Effector memory CD4-positive, alpha-beta T cell (primary cell): ENCODE measurements at places on chromosomes 3 and 15.

- DNase-seq, result no peak
Measured at GRCh38 chr3:86814918-86815655, 175.9 kb downstream of the VGLL3 start.

GRCh38 chr15:40279437-40280141 lies 3.3 kb downstream of the ANKRD63 start:
- DNase-seq, result peak; percentile 58

- DNase-seq, result no peak
Measured at GRCh38 chr15:52137432-52138357, 25.1 kb upstream of the BCL2L10 start.

- DNase-seq, result no peak
Measured at GRCh38 chr15:97301166-97301565, 659.3 kb upstream of the ARRDC4 start.

- no peak for DNase-seq
Measured at GRCh38 chr3:69485489-69485888, 99.6 kb upstream of the FRMD4B start.

DNA sequence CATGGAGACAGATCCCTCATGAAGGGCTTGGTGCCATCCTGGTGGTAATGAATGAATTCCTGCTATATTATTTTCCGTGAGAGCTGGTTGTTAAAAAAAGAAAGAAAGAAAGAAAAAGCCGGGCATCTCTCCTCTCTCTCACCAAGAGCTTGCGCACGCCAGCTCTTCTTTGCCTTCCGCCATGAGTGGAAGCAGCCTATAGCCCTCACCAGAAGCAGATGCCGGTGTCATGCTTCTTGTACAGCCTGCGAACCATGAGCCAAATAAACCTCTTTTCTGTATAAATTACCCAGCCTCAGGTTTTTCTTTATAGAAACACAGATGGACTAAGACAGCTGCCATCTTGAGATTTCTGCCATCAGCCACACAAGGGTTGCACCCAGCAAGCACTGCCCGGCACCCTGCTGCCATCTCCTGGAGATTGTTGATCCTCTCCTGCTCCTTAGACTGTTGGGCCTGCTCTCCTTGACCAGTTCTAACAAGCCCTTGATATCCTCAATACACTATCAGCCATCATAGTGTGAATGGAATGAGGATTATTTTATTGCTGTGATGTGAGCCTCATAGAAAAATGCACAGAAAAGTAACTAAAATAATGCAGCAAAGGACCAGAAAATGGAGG lies 3.5 kb upstream of the AHSG start:
- DNase-seq, result no peak

DNA sequence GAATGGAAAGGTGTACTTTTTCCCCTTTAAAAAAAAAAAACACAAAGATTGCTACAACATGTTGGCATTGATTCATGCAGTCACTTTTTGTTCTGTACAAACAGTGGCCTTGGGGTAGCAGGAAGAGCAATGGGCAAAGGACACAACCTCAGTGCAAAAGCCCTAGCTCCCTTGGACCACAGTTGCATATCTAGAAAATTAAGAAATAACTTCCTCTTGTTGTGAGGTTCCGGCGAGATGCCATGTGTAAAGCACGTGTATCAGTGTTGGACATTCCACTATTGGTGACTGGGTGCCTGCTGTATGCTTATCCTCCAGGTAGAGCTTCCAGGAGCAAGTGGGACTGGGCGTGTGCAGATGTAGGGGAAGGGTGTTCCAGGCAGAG lies 164.5 kb downstream of the THSD4 start:
- no peak for DNase-seq

DNA sequence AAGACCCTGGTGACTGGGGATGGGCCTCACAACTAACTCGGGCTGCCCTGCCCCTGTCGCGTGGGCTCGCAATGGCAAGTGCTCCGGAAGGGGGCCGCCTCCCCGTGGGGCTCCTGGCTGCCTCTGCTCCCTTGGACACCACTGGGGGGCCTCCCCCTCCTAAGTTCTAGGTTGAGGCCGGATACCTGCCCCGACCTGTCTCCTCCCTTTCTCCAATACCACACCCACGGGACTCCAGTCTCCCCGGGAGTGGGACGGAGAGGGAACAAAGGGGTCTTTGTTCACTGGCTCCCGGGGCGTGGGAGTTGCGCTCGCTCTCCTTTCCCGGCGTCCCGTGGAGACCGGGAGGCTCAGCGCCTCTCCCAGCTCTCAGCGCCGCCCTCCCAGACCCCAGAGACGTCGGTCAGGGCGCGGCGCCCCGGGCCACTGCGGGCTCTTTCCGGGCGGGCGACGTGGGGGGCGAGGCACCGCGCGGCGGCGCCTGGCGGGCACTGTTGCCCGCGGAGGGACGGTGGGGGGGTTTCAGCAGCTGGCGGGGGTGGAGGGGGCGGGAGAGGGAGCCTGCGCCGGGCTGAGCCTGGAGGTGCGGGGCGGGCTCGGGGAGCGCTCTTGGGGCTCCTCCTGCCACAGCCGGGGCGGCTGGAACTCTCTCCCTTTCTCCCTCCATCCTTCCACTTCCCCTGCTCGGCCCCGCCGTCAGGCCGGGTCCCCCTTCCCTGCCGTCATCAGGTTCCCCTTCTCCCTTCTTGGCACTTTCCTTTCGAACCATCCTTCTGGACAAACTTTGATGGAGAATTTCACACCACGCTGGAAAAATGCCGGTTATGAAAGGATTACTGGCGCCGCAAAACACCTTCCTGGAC lies at the start of gene KCNH8:
TSS of gene KCNH8 (plus strand) at position 606 of the 863 bp plus-strand sequence. CDS start at position 816, 210 bp downstream.
- DNase-seq, result no peak

DNA sequence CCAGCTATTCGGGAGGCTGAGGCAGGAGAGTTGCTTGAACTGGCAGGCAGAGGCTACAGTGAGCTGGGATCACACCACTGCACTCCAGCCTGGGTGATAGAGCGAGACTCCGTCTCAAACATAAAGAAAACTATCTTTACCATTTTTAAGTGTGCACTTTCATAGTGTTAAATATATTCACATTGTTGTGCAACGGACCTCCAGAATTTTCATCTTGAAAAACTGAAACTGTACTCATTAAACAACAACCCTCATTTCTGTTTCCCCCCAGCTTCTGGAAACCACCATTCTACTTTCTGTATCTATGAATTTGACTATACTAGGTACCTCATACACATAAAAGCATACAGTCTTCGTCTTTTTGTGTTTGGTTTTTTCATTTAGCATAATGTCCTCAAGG lies 375.1 kb downstream of the SHQ1 start:
- no peak for DNase-seq

GRCh38 chr3:116230431-116231020 lies 214.8 kb downstream of the LSAMP start:
- no peak for DNase-seq

DNA sequence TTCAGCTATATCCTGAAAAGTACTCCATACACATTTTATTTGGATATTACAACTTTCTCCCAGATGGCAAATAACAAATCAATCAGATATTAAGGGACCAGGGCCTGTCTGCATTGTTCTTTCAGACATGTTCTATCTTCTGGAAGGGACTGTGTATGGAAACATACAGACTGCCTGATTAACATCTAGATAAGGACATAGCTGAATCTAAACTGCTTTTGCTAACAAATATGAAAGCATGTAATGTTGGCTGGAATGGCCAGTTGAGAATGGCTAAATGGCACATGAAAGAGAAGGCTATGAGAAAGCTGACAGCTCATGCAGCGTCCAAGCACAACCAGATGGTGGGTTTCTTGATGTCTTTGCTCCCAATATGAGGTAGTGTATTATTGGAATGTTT lies 149.4 kb downstream of the CFAP20DC start:
- DNase-seq, result no peak

DNA sequence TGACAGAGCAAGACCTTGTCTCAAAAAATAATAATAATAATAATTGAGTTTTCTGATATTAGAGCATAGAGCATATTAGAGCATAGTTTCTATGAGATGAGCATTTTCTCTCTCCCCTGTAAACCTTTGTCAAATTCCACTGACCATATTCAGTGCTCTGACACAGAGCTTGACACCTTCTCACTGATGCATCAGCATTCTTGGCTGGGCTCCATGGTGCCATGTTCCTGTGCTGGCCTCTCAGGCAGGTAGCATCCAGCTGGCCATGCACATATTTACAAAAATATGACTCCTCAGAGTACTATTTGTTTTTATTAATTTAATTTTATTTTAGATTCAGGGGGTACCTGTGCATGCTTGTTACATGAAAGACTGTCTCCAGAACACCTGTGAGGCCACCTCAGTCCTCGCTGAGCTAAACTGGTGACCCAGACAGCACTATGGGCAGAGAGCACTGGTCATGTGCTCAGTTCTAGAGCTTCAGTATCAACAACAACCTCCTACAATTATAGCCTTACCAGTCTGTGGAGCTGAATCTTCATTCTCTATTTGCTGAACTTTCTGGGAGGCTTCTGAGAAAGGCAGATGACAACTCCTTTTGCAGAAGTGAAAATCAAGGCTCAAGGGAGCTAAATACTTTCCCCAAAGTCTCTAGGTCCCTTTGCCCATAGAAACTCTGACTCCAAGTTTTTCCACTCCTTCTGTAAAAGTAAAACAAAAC lies 21.6 kb upstream of the SLC28A2 start:
- no peak for DNase-seq

- DNase-seq, result no peak
Measured at GRCh38 chr3:13173186-13173585, 100.0 kb upstream of the IQSEC1 start.

DNA sequence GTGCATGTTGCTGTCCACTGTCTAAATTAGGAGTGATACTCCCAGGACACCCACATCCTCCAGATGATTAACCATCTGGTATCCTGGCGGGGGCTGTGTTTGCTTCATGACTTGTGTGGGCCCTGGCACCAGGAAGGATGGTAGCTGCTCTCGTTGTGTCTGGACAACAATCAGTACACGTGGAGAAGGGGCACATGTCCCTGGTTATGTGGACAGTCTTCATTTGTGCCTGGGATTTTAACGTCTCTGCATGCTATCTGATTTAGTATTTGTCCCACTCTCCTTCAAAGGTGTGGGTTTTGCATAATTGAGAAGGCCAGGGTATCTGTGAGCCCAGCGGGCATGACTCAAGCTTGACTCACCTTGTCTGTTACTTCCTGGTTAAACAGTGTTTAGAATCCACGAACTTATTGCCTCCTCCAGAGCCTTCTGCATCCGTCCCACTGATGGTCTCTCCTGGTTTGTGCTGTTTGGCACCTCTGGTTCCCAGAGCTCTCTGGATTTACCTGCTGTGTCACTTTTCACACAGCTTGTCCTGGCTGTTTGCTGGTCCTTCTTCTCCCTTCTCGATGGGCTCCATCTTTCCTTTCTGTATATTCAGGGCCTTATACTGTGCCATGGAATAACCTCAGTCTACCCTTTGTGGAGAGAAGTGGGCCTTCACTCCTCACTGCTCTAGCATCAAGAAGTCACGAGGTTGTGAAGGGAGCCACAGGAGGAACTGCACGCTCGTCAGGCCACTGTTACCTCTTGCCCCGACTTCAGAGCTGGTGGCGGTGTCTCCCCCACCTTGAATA lies 32.5 kb downstream of the ARNT2 start:
- no peak for DNase-seq

- DNase-seq, result no peak
Measured at GRCh38 chr15:67746450-67746849, 78.9 kb upstream of the SKOR1 start.

DNA sequence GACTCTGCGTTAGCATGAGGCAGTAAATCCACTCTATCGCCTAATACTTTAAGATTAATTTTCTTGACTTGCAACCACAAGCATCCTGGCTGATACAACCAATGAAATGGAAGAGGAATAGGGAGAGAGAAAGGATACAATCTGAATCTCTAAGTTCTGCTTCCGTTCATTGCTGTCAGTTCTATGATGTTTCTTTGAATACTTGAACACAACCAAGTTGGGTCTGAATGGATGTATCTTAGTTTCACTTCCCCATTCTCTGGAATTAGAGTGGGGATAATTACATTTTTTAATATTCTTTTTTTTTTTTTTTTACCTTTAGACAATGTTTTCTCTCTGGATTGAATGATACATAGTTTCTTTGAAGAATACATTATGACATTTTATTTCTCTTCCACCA lies 22.9 kb downstream of the PDE8A start:
- no peak for DNase-seq

DNA sequence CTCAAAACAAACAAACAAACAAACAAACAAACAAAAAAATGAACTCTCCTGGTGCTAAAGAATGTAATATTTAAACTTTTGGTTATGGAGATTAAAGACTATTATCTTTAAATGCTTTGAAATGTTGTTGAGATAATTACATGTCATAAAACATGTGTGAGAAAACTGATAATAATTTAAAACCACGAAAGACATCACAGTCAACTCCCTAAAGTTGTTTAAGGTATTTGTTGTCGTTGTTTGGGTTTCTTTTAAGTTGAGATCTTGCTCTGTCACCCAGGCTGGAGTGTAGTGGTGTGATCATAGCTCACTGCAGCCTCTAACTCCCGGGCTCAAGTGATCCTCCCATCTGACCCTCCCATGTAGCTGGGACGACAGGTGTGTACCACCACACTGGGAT lies 12.0 kb downstream of the EFCAB12 start:
- DNase-seq, result no peak

GRCh38 chr3:87145553-87145952 lies 81.6 kb upstream of the CHMP2B start:
- DNase-seq, result no peak

GRCh38 chr15:54941417-54941816 lies 255.3 kb downstream of the RSL24D1 start:
- DNase-seq, result no peak

GRCh38 chr15:74383286-74383685 lies 15.8 kb upstream of the CYP11A1 start:
- DNase-seq, result no peak

DNA sequence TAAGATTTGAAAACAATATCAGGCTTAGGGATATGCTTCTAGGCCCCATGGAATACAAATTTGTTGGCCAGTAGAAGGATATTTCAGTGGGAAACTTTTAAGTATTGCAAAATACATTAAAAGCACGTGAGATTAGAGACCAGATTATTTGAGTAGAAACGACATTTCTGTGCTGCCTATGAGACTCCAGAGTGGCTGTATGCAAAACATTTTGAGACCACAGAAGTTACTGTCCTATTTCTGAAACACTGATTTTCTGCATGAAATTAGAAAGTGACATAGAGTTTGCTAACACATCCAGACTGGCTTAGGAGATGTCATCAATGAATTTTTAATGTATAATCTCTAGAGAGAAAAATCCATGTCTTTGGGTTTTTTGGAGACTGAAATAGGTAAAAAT lies 99.8 kb downstream of the KCNH8 start:
- no peak for DNase-seq

GRCh38 chr15:46946953-46947352 lies 770.4 kb upstream of the SEMA6D start:
- no peak for DNase-seq

DNA sequence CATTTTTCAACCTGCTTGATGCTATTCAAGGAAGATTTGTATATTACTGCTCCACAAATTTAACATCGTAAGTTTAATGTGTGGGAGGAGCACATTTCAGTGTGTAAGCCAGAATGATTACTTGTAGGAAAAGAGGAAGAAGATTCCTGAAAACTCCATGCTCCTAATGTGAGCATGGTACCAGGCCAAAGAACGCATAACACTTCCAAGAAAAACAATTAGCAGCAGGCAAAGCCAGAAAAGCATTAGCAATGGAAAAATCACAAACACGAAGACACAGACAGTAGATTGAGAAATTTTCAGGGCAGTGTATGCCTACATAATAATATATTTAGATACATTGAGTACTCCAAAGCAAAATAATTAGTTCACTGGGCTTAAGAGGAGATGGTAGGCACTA lies 96.6 kb upstream of the CBLB start:
- no peak for DNase-seq
